ENCODE measurements at places on chromosomes 11 and 22. TPM values are rescaled to one million over a fixed set of nuclear protein-coding genes. Genes with fewer than 3 reads are reported as not detected.
A peak's percentile ranks its signal among the peaks of the same experiment; 100 is the strongest.

- peaks cover 5% of the 10 kb centered on the region for H3K36me3 ChIP-seq
- no peak overlapping the region for H3K27ac ChIP-seq
- peaks cover 8% of the 10 kb centered on the region for H3K27me3 ChIP-seq
Measured at GRCh38 chr11:45930031-45930794, 7.8 kb downstream of the LARGE2 start.

- no peak for DNase-seq
- H3K4me1 ChIP-seq: no peaks in the 10 kb centered on the region
- H3K27me3 ChIP-seq: no peaks in the 10 kb centered on the region
Measured at GRCh38 chr11:36577373-36577772, 9.6 kb downstream of the RAG1 start.

DNA sequence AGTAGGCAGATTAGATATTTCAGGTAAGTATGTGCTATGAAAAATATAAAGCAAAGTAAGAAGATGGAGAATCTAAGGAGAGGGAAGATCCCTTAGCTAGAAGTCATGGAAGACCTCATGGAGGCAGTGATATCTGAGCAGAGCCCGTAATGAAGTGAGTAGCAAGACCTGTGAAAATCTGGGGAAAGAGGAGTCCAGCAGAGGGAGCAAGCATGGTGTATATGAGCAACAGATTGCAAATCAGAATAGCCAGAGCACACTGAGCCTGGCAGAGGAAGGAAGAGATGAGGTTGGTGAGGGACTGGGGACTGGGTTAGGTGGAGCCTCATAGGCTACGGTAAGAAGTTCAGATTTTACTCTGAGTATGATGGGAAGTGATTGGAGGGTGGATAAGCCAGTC is 9.4 kb downstream of the LHFPL7 start:
- no peaks in the 10 kb centered on the region for H3K27me3 ChIP-seq
- H3K27ac ChIP-seq: no peak overlapping the region
- no peak overlapping the region for H3K4me3 ChIP-seq
- DNase-seq: no peak

- no peak for DNase-seq
- H3K27me3 ChIP-seq: peaks cover 7% of the 10 kb centered on the region
- H3K36me3 ChIP-seq: peaks cover 4% of the 10 kb centered on the region
- H3K4me1 ChIP-seq: no peaks in the 10 kb centered on the region
- H3K4me3 ChIP-seq: no peak overlapping the region
Measured at GRCh38 chr11:65777821-65778361, 2.9 kb downstream of the AP5B1 start.

GRCh38 chr11:30009060-30009459 is 7.8 kb downstream of the KCNA4 start:
- no peak overlapping the region for H3K4me3 ChIP-seq
- no peaks in the 10 kb centered on the region for H3K4me1 ChIP-seq
- H3K27me3 ChIP-seq: no peaks in the 10 kb centered on the region

- no peaks in the 10 kb centered on the region for H3K36me3 ChIP-seq
- peaks cover 10% of the 10 kb centered on the region for H3K4me1 ChIP-seq
- H3K27ac ChIP-seq: peak overlapping the region; percentile 99
- no peak for DNase-seq
- peak overlapping the region; percentile 99 for H3K4me3 ChIP-seq
Measured at GRCh38 chr22:35839841-35840301, 122.2 kb downstream of the APOL5 start.

KRTAP5-2 gene
- total RNA-seq: not detected

DNA sequence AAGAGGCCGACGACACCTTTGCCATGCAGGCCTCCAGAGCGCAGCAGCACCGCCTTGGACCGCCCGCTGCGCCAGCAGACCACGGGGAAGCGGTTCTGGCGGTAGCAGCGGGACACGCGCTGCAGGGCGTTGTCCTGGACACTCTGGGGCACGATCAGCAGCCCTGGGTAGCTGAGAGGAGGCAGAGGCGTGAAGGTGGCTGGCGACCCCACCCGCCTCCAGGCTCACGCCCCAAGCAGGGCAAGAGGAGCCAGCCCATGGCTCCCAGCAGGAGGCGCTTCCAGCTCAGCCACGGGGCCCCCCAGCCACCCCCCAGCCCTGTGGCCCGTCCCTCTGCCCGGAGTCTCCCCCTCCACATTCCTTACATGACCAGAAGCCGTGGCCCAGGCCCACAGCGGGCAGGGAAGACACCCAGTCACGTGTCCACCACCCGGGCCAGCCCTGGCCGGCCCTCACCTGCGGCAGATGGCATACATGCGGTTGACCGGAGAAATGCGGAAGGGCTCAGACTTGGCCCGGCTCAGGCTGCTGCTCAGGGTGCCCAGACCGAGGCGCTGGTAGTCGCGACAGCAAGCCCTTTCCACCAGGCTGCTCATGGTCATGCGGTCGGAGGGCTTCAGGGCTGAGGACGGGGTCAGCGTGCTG is 15.2 kb downstream of the SBF1 start:
- H3K4me1 ChIP-seq: no peaks in the 10 kb centered on the region
- no peak overlapping the region for H3K27ac ChIP-seq
- no peak overlapping the region for H3K4me3 ChIP-seq
- peaks cover 10% of the 10 kb centered on the region for H3K27me3 ChIP-seq
- no peaks in the 10 kb centered on the region for H3K36me3 ChIP-seq

IGSF22 gene
- total RNA-seq: 1.1 TPM

TMEM126A gene
- 19.9 TPM for total RNA-seq

- H3K27ac ChIP-seq: no peak overlapping the region
- no peak for DNase-seq
- no peaks in the 10 kb centered on the region for H3K36me3 ChIP-seq
- H3K4me1 ChIP-seq: no peaks in the 10 kb centered on the region
- H3K4me3 ChIP-seq: no peak overlapping the region
- no peaks in the 10 kb centered on the region for H3K27me3 ChIP-seq
Measured at GRCh38 chr11:105152560-105152959, 13.0 kb upstream of the CARD18 start.

DNA sequence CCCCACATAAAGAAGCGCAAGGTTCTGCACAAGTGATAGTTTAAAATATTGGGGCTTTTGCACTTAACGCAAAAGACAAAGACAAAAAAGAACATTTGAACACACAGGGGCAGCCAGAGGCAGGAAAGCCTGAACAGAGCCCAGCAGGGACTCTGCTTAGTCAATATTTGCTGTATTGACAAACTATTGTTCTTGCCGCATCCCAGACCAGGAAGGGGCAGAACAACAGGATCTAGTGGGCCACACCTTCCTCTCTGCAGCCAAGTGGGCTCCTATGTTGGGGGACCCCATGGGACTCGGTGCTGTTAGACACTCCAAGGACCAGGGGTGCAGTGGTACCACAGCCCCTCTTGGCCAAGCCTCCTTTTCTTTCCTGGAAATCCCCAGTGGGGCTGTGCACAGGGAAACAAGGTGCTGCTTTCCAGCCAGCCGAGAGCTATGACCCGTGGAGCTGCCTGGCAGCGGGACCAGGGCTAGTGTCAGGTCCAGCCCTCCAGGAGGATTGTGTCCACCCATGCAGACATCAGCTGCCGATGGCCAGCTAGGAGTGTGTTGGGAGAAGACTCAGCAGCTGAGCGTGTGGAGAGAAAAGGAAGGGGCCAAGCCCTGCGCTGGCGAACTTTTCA is 43.3 kb upstream of the ANO1 start:
- H3K27me3 ChIP-seq: peaks cover 6% of the 10 kb centered on the region
- DNase-seq: no peak
- no peak overlapping the region for H3K4me3 ChIP-seq
- peaks cover 17% of the 10 kb centered on the region for H3K36me3 ChIP-seq
- peaks cover 7% of the 10 kb centered on the region for H3K4me1 ChIP-seq

ATM gene
- total RNA-seq: 139 TPM

KLHL35 gene
- total RNA-seq: 41.4 TPM

DNA sequence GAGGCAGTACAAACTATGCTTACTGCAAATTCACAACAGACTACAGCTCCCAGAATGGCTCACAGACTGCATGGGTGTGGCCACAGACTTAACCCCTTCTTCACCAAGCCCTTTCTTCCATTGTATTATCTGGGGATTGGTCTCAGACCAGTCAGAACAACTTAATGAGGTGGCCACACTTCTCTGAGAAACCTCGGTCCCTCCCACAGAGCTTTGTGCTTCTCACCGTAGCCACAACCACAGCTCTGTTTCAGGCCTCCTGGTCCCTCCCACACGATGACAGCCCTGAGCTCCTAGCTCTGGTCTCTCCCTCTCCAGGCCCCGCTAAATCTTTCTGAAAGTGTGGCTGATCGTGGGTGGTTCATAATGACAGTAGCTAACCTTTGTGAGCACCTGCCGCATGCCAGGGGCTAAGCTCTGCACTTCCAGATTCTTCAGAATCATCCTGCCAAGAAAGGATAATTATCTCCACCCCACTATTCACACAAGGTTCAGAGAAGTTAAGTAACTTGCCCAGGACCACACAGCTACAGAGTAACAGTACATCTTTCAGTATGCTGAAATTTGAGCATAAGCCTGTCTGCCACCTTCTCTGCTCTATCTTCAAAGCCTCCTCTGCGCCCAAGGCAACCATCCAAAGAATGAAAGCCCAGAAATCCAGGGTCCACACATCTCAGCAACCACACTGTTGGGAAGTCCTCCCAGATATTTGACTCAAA is 5.4 kb downstream of the PDE2A start:
- no peaks in the 10 kb centered on the region for H3K36me3 ChIP-seq
- H3K4me1 ChIP-seq: peaks cover 23% of the 10 kb centered on the region
- DNase-seq: no peak
- H3K27ac ChIP-seq: no peak overlapping the region

GRCh38 chr11:68047437-68048290 is 8.8 kb downstream of the TCIRG1 start:
- H3K4me3 ChIP-seq: no peak overlapping the region
- no peak for DNase-seq
- H3K27ac ChIP-seq: no peak overlapping the region
- no peaks in the 10 kb centered on the region for H3K36me3 ChIP-seq
- H3K4me1 ChIP-seq: peaks cover 1% of the 10 kb centered on the region

DNA sequence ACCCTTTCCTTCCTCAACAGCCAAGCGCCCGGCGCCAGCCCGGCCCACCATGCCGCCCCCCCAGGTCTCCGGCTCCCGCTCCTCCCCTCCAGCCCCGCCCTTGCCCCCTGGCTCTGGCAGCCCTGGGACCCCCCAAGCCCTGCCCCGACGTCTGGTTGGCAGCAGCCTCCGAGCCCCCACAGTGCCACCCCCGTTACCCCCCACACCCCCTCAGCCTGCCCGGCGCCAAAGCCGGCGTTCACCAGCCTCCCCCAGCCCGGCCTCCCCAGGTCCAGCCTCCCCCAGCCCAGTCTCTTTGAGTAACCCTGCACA is 3.3 kb upstream of the PDXP start:
- peaks cover 8% of the 10 kb centered on the region for H3K4me1 ChIP-seq
- H3K27me3 ChIP-seq: peaks cover 9% of the 10 kb centered on the region
- DNase-seq: no peak
- no peak overlapping the region for H3K27ac ChIP-seq
- H3K36me3 ChIP-seq: no peaks in the 10 kb centered on the region

GAL3ST3 gene
- total RNA-seq: 2.4 TPM
